ENCODE measurements at places on chromosomes 3 and 15. TPM values are rescaled to one million over a fixed set of nuclear protein-coding genes. Genes with fewer than 3 reads are reported as not detected.
A peak's percentile ranks its signal among the peaks of the same experiment; 100 is the strongest.

- no peaks in the 10 kb centered on the region for H3K36me3 ChIP-seq
These were observed 210.1 kb upstream of the ARHGEF26 start for GRCh38 chr3:153911116-153911515.

GRCh38 chr3:44074181-44074580 is 167.5 kb upstream of the TOPAZ1 start:
- no peaks in the 10 kb centered on the region for H3K36me3 ChIP-seq
- H3K27ac ChIP-seq: no peak overlapping the region
- no peaks in the 10 kb centered on the region for H3K27me3 ChIP-seq
- no peak for DNase-seq
- H3K4me3 ChIP-seq: no peak overlapping the region
- H3K4me1 ChIP-seq: no peaks in the 10 kb centered on the region

- no peaks in the 10 kb centered on the region for H3K4me1 ChIP-seq
- H3K27ac ChIP-seq: no peak overlapping the region
- H3K36me3 ChIP-seq: no peaks in the 10 kb centered on the region
- no peak overlapping the region for H3K4me3 ChIP-seq
- H3K27me3 ChIP-seq: no peaks in the 10 kb centered on the region
- DNase-seq: no peak
These were observed 112.7 kb upstream of the NANOGP8 start for GRCh38 chr15:35197754-35198153.

DNA sequence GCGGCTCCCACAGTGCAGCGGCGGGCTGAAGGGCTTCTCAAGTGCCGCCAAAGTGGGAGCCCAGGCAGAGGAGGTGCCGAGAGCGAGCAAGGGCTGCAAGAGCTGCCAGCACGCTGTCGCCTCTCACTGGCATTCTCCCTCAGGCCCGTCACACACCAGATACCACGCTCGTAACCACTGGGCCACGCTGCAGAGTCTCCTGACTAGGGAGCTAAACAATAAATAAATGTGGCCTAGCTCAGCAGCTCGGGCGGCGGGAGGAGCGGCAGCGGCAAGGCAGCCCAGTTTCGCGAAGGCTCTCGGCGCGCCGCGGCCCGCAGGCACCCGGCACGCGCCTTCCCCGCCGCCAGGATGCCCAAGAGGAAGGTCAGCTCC is 55.9 kb upstream of the FAM174B start:
- H3K4me3 ChIP-seq: no peak overlapping the region
- H3K27me3 ChIP-seq: no peaks in the 10 kb centered on the region
- no peak overlapping the region for H3K27ac ChIP-seq
- DNase-seq: no peak
- H3K36me3 ChIP-seq: no peaks in the 10 kb centered on the region

Gene AADACL2
- total RNA-seq: not detected

DNA sequence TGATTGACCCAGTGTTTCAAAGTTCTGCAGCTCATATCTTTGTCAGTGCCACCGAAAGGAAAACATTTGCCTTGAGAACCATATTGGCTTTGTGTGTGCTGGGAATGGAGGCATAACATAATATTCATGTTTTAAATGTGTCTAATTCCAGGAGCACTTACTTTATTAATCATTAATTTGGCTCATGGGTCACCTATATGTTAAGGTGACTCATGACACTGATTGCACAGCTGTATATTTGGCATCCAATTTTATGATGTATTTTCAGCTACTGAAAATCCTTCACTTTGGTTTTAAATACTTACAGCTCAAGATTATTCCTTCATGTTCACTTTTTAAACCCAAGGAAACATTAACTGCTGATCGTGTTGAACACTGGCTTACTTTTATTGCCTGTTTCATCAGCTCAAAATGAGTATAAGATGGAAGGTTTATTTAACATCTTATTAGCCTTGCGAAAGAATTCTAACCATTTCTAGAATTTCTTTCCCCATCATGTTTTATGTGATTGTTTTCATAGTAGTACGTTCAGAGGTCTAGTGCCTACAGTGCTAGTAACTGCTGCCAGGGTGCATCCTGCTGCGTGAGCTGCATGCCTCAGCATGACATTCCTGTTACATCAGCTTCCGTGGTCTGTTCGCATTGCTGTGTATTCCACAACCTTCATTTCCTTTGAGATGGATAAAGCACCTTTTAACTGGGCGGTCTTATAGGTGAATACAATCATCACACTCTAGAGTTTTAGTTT is 63.7 kb downstream of the LRCH3 start:
- DNase-seq: peak; percentile 94
- peak overlapping the region; percentile 66 for H3K27ac ChIP-seq

Gene MST1R
- total RNA-seq: 0.57 TPM

GRCh38 chr15:51303462-51303980 is 34.9 kb downstream of the CYP19A1 start:
- no peaks in the 10 kb centered on the region for H3K36me3 ChIP-seq
- peaks cover 7% of the 10 kb centered on the region for H3K27me3 ChIP-seq
- DNase-seq: no peak
- H3K4me3 ChIP-seq: no peak overlapping the region
- peaks cover 3% of the 10 kb centered on the region for H3K4me1 ChIP-seq

Gene NDUFB4
- 109 TPM for total RNA-seq

GRCh38 chr3:109384164-109384563 is 46.8 kb upstream of the DPPA4 start:
- H3K4me3 ChIP-seq: no peak overlapping the region
- no peaks in the 10 kb centered on the region for H3K36me3 ChIP-seq
- no peak overlapping the region for H3K27ac ChIP-seq
- no peaks in the 10 kb centered on the region for H3K27me3 ChIP-seq
- H3K4me1 ChIP-seq: no peaks in the 10 kb centered on the region
- no peak for DNase-seq

GRCh38 chr3:58071480-58071971 is 63.3 kb downstream of the FLNB start:
- H3K27me3 ChIP-seq: no peaks in the 10 kb centered on the region
- H3K36me3 ChIP-seq: no peaks in the 10 kb centered on the region
- H3K4me3 ChIP-seq: no peak overlapping the region
- no peak for DNase-seq
- H3K27ac ChIP-seq: peak overlapping the region; percentile 24

- H3K27me3 ChIP-seq: peaks cover 32% of the 10 kb centered on the region
- H3K4me3 ChIP-seq: no peak overlapping the region
- no peak overlapping the region for H3K27ac ChIP-seq
- no peaks in the 10 kb centered on the region for H3K36me3 ChIP-seq
These were observed 180.5 kb downstream of the OPA1 start for GRCh38 chr3:193773266-193774220.

Data from astrocyte (in vitro differentiated cells and primary cell).